ENCODE measurements at places on chromosomes 4 and X.
A peak's percentile ranks its signal among the peaks of the same experiment; 100 is the strongest.

DNA sequence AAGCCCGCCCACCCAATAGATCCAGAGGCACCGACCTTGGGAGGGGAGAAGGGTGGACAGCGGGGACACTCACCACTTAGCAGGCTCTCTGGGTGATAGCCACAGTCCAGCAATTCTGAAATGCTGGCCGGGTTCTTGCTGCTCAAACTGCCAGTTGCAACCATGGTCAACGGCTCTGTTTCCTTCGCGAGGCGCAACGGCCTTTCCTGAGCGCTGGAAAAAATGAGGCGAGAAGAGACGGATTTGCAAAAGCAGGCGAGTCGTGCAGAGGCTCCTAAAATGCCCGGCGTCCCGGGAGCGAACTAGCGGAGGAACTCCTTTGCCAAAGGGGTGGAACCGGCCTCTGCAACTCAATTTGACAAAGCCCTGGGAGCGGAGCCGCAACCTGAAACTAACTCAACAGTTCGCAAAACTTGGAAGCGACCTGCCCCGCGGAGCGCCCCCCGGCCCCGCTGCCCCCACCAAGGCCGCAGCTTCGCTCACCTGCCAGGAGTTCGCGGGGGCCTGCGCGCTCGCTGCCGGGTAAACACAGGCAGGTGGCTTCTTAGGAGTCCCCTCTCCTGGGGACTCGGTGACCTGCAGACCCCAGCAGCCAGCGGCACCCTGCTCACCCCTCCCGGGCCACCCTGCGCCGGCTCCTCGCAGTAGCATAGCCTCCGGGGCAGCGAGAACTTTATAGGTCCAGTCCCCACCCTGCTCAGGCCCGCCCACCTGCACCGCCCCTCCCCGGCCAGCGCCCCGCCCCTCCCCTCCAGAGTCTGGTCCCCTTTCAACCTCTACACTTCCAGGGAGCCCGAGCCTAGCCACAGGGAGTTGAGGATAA is at the start of gene DDIT4L:
DDIT4L (minus strand) TSS at position 649 of the 823 bp plus-strand sequence; CDS start at position 164, 485 bp downstream.
- peak; percentile 65 for DNase-seq

GRCh38 chr4:84499624-84499982 is 511 bp upstream of the NKX6-1 start:
- no peak for DNase-seq

- DNase-seq: no peak
Observed at GRCh38 chr4:120399826-120400225, 333.2 kb upstream of the MAD2L1 start.

DNA sequence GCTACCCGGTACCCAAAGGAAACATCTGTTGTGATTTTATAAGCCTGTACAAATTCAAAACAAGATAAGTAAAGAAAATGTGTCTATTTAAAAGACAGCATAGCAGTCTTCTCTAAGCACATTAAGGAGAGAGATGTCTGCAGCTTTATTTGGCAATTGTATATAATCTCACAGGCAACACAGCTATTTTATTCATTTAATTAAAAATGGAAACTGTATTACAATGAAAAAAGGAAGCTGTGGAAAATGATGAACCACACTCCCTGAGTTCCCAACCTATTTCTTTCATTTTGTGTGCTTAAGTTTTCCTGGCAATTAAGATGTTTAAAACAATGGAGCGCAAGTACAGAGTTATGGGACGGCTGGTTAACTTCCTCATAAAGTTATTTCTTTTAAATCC is 78.4 kb downstream of the CBLL2 start:
- no peak for DNase-seq

GRCh38 chr4:112288455-112288854 is 2.8 kb upstream of the TIFA start:
- no peak for DNase-seq

DNA sequence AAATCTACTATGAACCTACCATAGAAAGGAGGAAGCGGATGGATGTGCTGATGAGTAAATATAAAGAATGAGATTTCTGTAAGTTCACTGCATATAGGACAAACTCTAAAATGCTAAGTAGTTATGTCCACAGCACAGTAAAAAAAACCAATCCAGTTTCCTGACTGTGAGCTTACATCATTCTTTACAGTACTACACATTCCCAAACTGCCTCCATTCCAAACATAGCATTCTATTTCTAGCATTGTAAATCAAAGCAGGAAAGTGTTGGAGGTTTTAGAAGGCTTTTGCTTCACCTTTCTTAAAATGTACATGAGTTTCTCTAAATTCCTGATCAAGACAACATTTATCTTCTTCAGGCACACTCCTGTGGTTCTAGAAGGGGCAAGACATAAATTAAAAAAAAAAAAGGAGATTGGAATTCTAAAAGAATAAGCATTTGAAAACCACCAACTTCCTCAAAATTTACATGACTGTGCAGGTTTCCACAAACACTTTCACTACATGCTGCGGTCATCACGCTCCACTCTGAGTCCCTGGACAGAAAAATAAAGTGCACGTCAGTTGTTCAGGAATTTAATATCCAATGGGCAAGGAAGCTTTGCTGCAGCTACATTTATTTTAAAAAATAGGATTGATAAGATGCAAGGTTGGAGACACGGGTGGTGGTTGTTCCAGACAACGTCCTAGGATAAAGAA is 297.6 kb upstream of the STS start:
- DNase-seq: no peak

GRCh38 chrX:101368800-101369199 is 17.2 kb downstream of the BTK start:
- no peak for DNase-seq

DNA sequence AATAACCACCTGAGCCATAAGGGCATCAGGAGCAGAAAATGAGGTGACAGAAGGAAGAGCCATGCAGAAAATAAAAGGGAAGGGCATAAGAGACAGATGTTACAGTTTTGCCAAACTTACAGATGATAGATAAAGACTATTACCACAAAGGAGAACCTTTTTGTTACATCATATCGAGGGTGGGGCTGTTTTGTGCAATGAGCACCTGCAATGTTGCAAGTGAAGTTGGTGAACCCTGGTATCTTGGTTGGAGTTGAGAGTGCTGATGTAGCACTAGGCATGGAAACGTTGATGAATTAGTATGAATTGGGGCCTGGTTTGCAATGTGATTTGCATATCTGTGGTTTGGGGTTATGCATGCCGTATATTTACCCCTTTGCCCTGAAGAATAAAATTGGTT is 119.8 kb upstream of the TEX13D start:
- DNase-seq: no peak

DNA sequence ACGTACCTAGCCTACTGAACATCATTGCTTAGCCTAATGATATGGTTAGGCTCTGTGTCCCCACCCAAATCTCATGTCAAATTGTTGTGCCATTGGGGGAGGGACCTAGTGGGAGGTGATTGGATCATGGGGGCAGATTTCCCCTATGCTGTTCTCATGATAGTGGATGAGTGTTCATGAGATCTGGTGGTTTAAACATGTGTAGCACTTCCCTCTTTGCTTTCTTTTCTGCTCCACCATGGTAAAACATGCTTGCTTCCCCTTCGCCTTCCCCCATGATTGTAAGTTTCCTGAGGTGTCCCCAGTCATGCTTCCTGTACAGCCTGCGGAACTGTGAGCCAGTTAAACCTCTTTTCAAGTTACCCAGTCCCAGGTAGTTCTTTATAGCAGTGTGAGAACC is 102.6 kb downstream of the RAPGEF2 start:
- DNase-seq: no peak

Data from kidney (tissue), 22 donors.